Hematopoietic multipotent progenitor cell treated with erythropoietin and hydrocortisone succinate and interleukin-3 and kit ligand, for 15 days (in vitro differentiated cells): ENCODE measurements at places on chromosomes 3 and 15.
A peak's percentile ranks its signal among the peaks of the same experiment; 100 is the strongest.

GRCh38 chr3:14516738-14517345, 23.3 kb downstream of the GRIP2 start:
- DNase-seq, result no peak

DNA sequence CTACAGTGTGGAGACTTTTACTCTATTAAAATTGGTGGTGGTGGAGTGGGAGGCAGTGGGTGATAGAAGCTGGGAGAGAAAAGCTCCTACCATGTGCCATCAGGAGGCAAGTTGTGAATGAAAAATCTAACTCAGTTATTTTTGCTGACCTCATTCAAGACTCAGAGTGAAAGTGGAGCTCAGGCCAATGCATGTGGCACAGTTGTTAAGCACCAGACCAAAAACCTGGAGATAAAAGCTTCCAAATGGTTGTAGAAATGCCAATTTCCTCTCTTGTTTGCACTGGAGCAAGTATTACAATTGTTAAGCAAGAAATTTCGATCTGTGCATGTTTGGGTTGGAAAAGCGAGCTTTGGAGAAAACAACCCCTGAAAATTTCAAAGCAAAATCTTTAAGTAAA, 81.5 kb upstream of the PRICKLE2 start:
- no peak for DNase-seq

- DNase-seq, result no peak
Observed at GRCh38 chr15:96500508-96500907, 170.0 kb downstream of the NR2F2 start.

GRCh38 chr3:60809857-60810610, 441.2 kb downstream of the FHIT start:
- DNase-seq, result no peak

- no peak for DNase-seq
Observed at GRCh38 chr3:29949940-29950616, 656.3 kb upstream of the TGFBR2 start.

GRCh38 chr15:74489518-74490338, 28.8 kb upstream of the UBL7 start:
- peak; percentile 67 for DNase-seq

DNA sequence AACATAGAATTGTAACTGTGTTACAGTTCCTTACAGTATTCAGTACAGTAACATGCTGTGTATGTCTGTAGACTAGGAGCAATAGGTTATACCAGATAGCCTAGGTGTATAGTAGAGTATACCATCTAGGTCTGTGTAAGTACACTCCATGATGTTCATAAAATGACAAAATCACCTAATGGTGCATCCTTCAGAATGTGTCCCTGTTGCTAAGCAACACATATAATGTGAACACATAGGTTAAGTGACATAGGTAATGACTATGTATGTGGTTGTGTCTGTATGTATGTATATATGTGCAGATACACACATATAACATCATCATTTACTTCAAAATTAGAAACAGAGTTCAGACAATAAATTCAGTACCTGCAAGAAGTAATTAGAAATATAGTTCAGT, 146.8 kb upstream of the GAP43 start:
- no peak for DNase-seq

DNA sequence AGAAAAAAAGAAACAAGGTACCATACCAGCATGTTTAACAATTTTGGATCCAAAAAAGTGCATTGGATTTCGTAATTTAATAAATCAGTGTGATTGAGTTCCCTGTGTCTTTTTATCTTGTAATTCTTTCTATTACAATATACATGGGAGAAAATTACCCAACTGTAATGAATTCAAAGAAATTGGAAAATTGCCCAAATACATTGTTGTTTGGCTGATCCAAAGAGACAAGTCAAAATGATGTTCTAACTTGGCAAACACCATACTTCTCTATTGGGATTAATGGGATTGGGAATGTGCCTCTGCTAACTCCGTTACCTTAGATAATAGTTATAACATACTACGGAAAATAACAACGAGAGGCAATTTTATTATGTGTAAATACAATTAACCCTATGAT, 1097.1 kb downstream of the ROBO1 start:
- no peak for DNase-seq

GRCh38 chr15:44347495-44347894, 59.0 kb downstream of the GOLM2 start:
- DNase-seq, result no peak

DNA sequence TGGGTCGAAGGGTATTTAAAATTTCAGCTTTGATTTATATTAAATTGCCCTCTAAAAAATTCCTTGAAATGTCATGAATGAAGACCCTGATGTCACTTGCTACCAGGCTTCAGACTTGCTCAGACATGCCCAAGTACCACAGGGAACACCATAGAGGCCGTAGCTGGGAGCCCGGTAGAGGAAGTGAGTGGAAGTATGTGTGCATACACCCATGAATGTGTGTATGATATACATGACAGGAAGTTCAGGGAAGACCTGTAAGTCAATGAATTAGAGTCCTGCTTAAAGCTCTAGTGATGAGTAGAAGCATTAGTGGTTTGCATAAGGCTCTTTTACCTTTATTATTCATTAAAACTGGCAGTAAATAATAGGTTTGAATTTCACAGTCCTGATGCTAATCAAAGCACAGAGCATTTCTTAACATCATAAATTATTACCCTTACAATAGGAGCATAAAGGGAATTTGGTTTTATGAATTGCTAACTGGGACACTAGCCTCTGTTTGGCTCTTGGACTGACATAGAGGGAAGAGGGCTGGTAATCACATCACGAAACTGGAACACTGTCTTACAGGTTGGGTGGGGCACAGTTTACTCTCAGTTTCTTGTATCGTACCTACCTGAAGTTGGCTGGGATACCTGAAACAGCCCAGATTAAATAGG, 144.4 kb downstream of the CHST2 start:
- no peak for DNase-seq

- DNase-seq, result no peak
Observed at GRCh38 chr3:127426444-127427153, 138.8 kb upstream of the PRR20G start.

- DNase-seq, result no peak
Observed at GRCh38 chr3:46367811-46368210, 2.9 kb upstream of the CCR5 start.

GRCh38 chr15:37574985-37575384, 359.5 kb upstream of the TMCO5A start:
- no peak for DNase-seq

DNA sequence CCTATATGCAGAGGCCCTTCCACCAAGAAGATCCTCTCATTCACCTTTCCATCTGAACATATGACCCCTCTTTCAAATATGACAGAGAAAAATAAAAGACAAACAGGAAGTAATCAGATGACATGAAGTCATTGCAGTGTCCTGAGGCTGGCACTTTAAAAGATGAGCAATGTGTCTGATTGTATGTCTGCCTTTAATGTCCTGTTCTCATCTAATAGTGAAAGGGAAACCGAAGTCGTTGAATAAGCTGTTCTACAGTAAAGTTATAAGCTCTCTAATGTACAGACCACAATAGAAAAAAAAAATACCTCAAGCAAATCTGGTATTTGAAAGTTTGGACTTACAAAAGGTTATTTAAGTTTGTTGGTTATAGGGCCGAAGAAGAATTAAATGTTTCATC, 243.0 kb downstream of the CLSTN2 start:
- no peak for DNase-seq

DNA sequence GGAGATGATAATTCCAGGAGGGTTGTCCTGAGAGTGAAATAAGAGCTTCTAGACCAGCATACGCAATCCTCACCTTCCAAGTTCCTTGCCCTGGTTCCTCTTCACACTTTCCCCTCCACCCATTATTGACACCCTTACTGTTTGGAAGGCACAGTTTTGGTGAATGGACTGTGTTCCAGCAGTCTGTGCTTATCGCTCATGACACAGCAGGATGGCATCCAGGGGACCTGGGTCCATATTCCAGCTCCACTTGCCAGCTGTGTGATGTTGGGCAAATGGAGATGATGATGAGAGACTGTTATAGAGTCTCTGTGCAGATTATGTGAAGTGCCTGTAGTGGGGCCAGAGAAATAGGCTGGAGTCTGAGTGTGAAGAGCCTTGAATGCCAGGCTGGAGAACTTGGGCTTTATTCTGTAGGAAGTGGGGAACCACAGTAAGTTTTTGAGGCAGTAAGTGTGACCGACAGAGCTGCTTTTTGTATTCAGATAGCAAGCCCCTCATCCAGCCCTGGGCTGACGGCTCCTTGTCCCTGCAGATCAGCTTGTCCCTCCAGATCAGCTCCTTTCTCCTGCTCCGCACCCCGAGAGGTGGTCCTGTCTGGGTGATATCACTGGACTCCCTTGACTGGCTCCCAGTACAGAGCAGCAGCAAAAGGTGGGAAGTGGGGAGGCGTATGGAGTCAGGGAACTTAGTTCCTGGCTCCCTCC, 8.1 kb downstream of the KBTBD13 start:
- DNase-seq, result no peak

DNA sequence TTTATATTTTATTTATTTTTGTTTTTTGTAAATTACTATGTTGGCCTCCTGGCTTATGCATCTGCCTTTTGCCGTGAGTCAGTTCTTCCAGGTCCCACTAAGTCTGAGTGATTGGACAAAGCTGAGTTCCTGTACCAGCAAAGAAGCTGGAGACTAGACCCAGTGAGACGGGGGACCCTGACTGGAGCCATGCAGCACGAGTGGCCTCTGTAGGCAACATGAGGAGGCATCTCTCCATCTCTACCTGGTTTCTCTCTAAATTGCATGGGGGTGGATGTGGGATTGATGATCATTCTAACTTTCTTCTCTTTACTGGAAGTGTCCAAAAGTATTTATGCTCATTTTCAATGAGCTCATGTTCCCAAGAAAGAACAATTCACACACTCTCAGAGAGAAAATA, 155.3 kb upstream of the MRPL3 start:
- DNase-seq, result no peak

DNA sequence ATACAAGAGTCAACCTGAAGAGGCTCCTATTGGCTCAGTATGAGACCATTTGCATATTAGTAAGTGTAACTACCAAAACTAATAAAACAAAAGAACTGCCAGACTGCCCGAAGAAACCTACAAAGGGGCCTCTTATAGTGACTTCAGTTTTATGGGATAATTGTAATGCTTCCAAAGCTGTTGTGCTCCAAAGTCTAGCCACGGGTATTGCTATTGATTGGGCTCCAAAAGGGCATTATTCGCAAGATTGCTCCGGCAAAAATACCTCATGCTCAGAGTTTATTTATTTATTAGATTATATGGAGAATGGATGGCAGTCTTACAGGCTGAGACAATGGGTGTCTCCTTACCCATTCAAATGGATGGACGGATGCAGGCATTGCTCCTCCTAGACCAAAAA, 11.4 kb downstream of the RPL22L1 start:
- DNase-seq, result no peak

GRCh38 chr15:92306663-92307062, 87.0 kb upstream of the ST8SIA2 start:
- DNase-seq, result no peak

DNA sequence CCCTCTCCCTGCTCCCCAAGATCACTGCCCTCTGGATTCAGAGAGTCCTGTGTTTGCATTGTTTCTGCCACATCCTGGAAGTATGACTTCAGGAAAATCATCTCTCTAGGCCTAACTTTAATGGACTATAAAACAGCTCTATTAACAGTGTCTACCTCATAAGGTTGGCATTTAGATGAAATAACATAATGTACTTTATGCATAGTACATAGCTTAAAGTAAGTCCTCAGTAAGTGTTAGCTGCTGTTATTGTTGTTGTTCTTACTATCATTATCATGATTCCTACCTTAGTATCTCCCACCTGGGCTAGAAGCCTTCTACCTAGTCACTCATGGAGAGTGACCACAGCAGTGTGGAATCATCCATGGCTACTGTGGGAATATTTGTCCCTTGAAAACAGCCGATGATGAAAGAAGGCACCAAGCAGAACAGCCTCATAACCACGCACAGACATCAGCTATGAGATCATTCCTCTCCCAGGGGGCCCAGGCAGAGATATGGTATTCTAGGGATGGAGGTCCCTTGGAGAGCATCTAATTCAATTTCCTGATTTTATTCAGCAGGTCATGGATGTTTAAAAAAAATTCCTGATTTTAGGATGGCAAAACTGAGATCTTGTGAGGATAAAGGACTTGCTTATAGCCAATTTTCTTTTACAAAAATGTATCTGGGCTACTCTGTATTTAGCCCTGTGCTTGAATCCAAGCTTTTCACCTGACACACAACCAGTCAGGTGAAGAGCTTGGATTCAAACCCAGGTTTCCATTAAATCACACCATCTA, 1.9 kb downstream of the FSD2 start:
- no peak for DNase-seq

DNA sequence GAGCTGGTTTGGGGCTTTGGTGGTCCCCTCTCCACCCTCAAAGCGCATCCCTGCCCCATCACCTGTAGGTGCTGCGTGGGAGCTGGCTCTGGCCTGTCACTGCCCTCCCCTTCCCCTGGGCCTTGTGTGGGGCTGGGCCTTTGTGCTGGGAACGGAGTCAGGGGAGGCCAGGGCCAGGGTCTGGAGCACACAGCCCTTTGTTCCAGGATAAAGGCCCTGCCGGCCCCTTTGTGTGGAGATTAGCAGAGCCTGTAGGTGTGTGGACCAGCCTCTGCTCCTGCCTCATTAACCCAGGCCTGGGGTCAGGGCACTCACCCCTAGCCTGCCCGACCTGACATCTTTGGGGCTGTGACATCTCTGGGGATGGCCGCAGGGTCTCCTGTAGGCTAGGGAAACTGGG, 8.9 kb downstream of the EPHB3 start:
- DNase-seq, result no peak

DNA sequence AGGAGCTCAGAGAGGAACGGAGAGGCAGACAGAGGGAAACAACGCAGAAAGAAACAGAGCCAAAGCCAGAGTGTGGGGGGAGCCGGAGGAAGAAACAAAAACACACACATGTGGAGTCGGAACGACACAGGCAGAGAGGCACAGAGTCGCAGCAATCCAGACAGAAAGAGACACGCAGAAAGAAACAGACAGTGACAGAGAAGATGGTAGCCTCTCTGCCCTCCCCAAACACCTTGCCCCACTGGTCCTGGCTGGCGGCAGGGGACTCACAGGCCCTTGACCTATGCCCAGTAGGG, 1.7 kb downstream of the NCKIPSD start:
- DNase-seq, result no peak

- no peak for DNase-seq
Observed at GRCh38 chr3:127646501-127647046, 17.6 kb downstream of the PODXL2 start.

- no peak for DNase-seq
Observed at GRCh38 chr3:172262991-172263608, 185.2 kb downstream of the GHSR start.

- DNase-seq, result no peak
Observed at GRCh38 chr3:58704745-58705144, 38.2 kb upstream of the FAM3D start.
